ENCODE measurements at places on chromosomes 4 and X.

DNA sequence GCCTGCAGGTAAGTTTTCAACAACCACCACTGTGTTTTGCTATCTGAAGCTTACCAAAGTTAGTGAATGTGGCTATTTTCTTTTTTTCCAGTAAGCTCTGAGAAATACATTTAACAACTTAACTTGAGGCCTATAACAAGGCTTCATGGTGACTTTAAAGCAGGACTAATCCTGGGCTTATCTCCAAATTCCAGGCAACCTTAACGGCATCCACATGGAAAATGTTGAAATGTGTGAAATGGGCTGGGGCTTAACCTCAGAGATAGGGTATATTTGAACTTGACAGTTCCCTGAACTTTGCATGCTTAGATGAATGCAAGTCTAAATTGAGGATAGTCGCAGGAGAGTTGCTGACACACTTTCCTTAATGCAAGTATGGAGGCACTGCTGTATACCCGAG lies 539.2 kb downstream of the GALNTL6 start:
- H3K4me1 ChIP-seq: no peaks in the 10 kb centered on the region
- H3K27me3 ChIP-seq: no peaks in the 10 kb centered on the region
- no peak overlapping the region for H3K27ac ChIP-seq
- DNase-seq: no peak
- H3K36me3 ChIP-seq: no peaks in the 10 kb centered on the region
- H3K4me3 ChIP-seq: no peak overlapping the region

GRCh38 chr4:8370106-8370787 lies 70.3 kb downstream of the ACOX3 start:
- H3K4me1 ChIP-seq: no peaks in the 10 kb centered on the region
- no peak overlapping the region for H3K4me3 ChIP-seq
- no peak overlapping the region for H3K27ac ChIP-seq
- H3K27me3 ChIP-seq: no peaks in the 10 kb centered on the region

- H3K27me3 ChIP-seq: peaks cover 2% of the 10 kb centered on the region
- H3K4me1 ChIP-seq: no peaks in the 10 kb centered on the region
- no peak for DNase-seq
- H3K36me3 ChIP-seq: no peaks in the 10 kb centered on the region
These were observed 385.3 kb upstream of the HS3ST1 start for GRCh38 chr4:11813951-11814446.

- peaks cover 5% of the 10 kb centered on the region for H3K36me3 ChIP-seq
- no peak for DNase-seq
- no peak overlapping the region for H3K4me3 ChIP-seq
These were observed 161.2 kb downstream of the GLRA2 start for GRCh38 chrX:14690553-14690952.

- no peaks in the 10 kb centered on the region for H3K4me1 ChIP-seq
- no peaks in the 10 kb centered on the region for H3K36me3 ChIP-seq
- no peak overlapping the region for H3K27ac ChIP-seq
- no peak for DNase-seq
- H3K27me3 ChIP-seq: no peaks in the 10 kb centered on the region
These were observed 207.5 kb downstream of the ANK2 start for GRCh38 chr4:113256946-113257345.

- H3K27ac ChIP-seq: no peak overlapping the region
- H3K27me3 ChIP-seq: no peaks in the 10 kb centered on the region
- peaks cover 6% of the 10 kb centered on the region for H3K36me3 ChIP-seq
- H3K4me3 ChIP-seq: no peak overlapping the region
- peaks cover 3% of the 10 kb centered on the region for H3K4me1 ChIP-seq
- DNase-seq: no peak
These were observed 27.6 kb downstream of the WDR44 start for GRCh38 chrX:118373538-118373937.

GRCh38 chr4:104906276-104906675 lies 240.4 kb upstream of the TET2 start:
- H3K27ac ChIP-seq: no peak overlapping the region
- H3K4me3 ChIP-seq: no peak overlapping the region
- H3K4me1 ChIP-seq: no peaks in the 10 kb centered on the region
- DNase-seq: no peak

DNA sequence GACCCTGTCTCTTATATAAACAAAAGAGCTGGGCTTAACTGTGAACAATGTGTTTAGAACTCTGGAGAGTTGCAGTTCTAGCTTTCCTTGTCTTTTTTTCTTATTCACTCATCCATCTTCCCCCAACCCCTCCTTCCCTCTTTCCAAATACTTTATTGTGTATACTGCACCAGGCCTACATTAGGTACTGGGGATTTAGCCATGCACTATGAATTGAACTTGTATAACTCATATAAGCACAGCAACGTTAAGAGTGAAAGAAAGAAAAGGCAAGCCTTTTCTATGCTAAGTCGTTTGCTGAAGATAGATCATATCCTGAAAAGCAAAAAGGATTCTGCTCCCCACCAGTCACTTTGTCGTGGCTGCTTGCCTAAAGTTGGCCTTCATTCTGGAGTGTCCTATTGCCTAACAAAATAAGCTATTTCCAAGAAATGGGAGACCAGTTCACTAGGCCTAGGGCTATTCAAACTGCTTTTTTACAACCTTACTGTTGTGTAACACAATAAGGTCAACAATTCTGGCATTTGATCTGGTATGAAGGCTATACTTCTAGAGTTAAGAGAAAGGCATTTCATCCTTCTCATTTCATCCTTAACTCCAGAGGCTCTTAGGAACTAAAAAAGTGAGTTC lies 32.2 kb downstream of the CCNI start:
- peaks cover 13% of the 10 kb centered on the region for H3K36me3 ChIP-seq
- peaks cover 3% of the 10 kb centered on the region for H3K4me1 ChIP-seq
- H3K27me3 ChIP-seq: no peaks in the 10 kb centered on the region
- peak overlapping the region; percentile 7 for H3K27ac ChIP-seq
- H3K4me3 ChIP-seq: no peak overlapping the region

DNA sequence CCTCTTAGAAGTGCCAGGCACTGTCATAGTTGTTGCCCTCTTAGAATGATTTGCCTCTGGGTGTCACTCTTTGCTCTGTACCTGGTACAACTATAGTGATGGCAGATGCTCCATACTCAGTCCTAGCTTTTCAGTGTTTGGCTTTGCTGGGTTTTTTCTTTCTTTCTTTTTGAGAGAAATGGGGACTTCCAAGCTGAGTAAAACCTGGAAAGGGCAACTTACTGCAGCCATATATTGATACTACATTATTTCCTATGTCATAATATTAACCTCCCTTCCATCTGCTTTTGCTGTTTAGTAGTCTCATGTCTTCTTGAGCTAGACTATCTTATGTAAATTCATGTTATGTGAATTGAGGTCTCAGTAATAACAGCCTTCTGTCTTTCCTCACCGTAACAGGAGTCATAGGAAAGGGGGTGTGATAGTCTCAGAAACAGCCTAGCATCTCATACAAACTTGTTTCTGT lies 49.0 kb downstream of the NIPAL1 start:
- no peak for DNase-seq
- no peaks in the 10 kb centered on the region for H3K4me1 ChIP-seq
- H3K27ac ChIP-seq: no peak overlapping the region
- H3K36me3 ChIP-seq: peaks cover 3% of the 10 kb centered on the region
- H3K27me3 ChIP-seq: peaks cover 1% of the 10 kb centered on the region

GRCh38 chr4:118774321-118774720 lies 61.6 kb downstream of the SEC24D start:
- no peak overlapping the region for H3K27ac ChIP-seq
- H3K36me3 ChIP-seq: peaks cover 6% of the 10 kb centered on the region

DNA sequence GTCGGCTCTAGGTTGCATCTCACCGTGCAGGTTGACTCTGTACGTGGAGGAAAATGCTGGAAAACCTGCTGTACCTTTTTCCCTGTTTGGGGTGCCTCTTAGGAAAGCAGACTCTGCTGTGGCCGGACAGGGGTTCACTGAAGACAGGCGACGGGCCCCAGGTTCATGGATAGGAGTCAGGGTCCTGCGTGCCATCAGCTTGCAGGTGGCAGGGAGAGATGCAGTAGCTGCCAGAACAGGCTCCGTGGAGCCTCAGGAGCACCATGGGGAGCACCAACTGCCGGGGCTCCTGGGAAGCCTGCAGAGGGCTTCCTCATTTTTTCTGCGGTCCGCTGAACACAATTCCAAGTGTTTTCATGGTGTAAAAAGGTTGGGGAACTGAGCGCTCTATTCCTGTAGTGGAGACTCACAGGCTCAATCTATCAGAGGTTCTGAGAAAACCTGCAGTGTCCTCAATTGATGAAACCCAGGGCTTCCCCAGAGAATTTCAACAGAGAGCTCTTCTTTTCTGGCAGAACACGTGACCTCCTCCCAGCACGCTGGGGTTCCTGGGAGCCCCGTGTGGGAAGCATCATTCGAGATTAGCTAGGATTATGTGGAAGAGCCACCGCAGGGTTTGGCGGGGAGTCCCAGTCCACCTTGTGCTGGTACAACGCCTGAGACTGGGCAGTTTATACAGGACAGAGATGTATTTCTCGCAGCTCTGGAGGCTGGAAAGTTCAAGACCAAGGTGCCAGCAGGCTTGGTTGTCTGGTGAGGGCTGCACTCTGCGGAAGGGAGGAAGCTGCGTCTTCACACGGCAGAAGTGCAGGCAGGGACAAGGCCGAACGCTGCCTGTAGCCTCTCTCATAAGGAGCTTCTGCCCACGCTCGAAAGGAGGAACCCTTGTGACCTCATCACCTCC lies 1.6 kb downstream of the HTRA3 start:
- H3K4me1 ChIP-seq: no peaks in the 10 kb centered on the region
- no peaks in the 10 kb centered on the region for H3K36me3 ChIP-seq
- no peak overlapping the region for H3K4me3 ChIP-seq
- H3K27me3 ChIP-seq: peaks cover 34% of the 10 kb centered on the region

DNA sequence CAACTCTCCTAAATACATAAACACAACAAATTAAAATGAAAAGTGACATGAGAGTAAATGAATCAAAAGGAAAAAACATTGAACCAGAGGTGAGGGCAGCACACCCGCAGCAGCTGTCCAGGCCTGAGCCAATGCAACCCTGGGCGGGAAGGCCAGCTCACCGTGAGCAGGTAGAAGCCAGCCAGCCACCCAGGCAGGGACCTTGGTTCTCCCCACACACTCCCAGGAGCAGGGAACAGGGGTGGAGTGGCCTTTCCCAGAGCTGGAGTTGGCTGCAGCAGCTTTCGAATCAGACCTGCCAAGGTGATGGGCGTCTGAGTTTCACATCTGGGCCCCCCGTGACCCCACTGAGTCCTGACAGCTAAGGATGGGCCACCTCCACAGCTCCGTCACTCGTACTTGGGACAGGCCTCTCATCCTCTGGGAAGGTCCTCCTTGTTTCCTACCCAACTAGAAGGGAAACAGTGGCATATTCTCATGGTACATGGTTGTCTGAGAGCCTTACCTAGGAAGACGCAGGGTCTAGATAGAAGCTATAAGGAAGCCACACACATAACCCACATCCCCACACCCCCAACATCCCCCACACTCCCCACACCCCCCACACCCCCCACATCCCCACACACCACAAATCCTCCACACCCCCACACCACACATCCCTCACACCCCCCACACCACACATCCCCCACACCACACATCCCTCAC lies 172.2 kb downstream of the DCLK2 start:
- no peaks in the 10 kb centered on the region for H3K27me3 ChIP-seq
- no peaks in the 10 kb centered on the region for H3K36me3 ChIP-seq
- H3K4me3 ChIP-seq: no peak overlapping the region
- H3K4me1 ChIP-seq: no peaks in the 10 kb centered on the region
- no peak for DNase-seq

- DNase-seq: no peak
- H3K27ac ChIP-seq: no peak overlapping the region
- peaks cover 20% of the 10 kb centered on the region for H3K4me1 ChIP-seq
- H3K27me3 ChIP-seq: no peaks in the 10 kb centered on the region
- H3K36me3 ChIP-seq: peaks cover 2% of the 10 kb centered on the region
These were observed 6.5 kb downstream of the RGS12 start for GRCh38 chr4:3299122-3299975.

- H3K36me3 ChIP-seq: no peaks in the 10 kb centered on the region
- H3K4me1 ChIP-seq: peaks cover 1% of the 10 kb centered on the region
- H3K4me3 ChIP-seq: no peak overlapping the region
- peaks cover 4% of the 10 kb centered on the region for H3K27me3 ChIP-seq
- H3K27ac ChIP-seq: no peak overlapping the region
These were observed 192.4 kb downstream of the CCNG2 start for GRCh38 chr4:77349364-77349763.

- no peak overlapping the region for H3K4me3 ChIP-seq
- H3K27me3 ChIP-seq: peaks cover 7% of the 10 kb centered on the region
- H3K36me3 ChIP-seq: peaks cover 2% of the 10 kb centered on the region
- H3K4me1 ChIP-seq: no peaks in the 10 kb centered on the region
- no peak overlapping the region for H3K27ac ChIP-seq
These were observed 23.5 kb upstream of the ELF2 start for GRCh38 chr4:139200506-139200905.

GRCh38 chrX:45070116-45071007 lies 130.3 kb downstream of the DIPK2B start:
- no peaks in the 10 kb centered on the region for H3K27me3 ChIP-seq
- no peak overlapping the region for H3K4me3 ChIP-seq

DNA sequence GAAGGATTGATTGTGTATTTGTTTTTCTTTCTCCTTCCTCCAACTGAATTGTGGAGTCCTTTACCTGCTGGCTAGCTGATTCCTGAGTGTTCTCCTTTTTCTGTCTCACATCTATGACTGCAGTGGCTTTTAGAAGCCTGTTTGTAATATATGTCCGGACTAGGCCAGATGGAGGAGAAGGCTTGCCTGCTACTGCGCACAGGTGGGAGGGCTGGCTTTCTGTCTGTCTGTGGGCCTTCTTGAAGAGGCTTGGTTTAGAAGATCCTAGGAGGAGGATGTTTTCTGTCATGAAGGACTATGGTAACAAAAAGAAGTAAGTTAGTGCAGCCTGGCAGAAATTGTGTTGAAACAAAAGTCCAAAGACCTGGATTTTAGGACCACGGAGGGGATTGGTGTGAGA lies 8.5 kb downstream of the PPP1R3F start:
- peaks cover 5% of the 10 kb centered on the region for H3K36me3 ChIP-seq
- peaks cover 23% of the 10 kb centered on the region for H3K4me1 ChIP-seq
- no peaks in the 10 kb centered on the region for H3K27me3 ChIP-seq
- peak overlapping the region; percentile 31 for H3K27ac ChIP-seq

DNA sequence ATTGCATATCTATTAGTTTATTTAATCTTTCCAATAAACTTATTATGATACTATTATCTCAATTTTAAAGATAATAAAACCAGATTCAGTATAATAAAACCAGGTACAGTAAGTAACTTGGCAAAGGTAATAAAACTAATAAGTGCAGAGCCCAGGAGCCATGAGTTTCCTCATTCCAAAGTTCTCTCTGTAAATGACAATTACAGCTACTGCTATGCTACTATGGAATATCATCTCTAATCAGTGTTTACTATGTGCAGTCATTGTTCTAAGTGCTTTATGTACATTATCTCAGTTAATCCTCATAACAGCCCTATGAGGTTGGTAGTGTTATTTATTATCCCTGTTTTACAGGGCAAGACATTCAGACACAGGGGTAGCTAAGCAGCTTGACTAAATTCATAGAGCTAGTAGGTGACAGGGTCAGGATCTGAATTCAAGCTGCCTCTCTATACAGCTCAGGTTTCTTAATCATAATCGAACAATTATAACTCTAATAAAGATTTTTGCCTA lies 285.0 kb upstream of the PITX2 start:
- no peaks in the 10 kb centered on the region for H3K27me3 ChIP-seq
- H3K36me3 ChIP-seq: no peaks in the 10 kb centered on the region
- H3K27ac ChIP-seq: no peak overlapping the region

GRCh38 chrX:147741776-147742175 lies 169.9 kb upstream of the FMR1 start:
- no peaks in the 10 kb centered on the region for H3K4me1 ChIP-seq
- no peak overlapping the region for H3K4me3 ChIP-seq
- H3K27me3 ChIP-seq: peaks cover 6% of the 10 kb centered on the region
- no peak for DNase-seq
- H3K27ac ChIP-seq: no peak overlapping the region

- H3K36me3 ChIP-seq: peaks cover 11% of the 10 kb centered on the region
- DNase-seq: no peak
- no peaks in the 10 kb centered on the region for H3K27me3 ChIP-seq
- H3K4me1 ChIP-seq: peaks cover 45% of the 10 kb centered on the region
These were observed 46.9 kb downstream of the TET2 start for GRCh38 chr4:105193536-105193935.

Measured in memory B cell (primary cell).